ENCODE measurements at places on chromosomes 16 and 17.
A peak's percentile ranks its signal among the peaks of the same experiment; 100 is the strongest.

- no peak for DNase-seq
These were observed 40.0 kb upstream of the CCL1 start for GRCh38 chr17:34403006-34403405.

DNA sequence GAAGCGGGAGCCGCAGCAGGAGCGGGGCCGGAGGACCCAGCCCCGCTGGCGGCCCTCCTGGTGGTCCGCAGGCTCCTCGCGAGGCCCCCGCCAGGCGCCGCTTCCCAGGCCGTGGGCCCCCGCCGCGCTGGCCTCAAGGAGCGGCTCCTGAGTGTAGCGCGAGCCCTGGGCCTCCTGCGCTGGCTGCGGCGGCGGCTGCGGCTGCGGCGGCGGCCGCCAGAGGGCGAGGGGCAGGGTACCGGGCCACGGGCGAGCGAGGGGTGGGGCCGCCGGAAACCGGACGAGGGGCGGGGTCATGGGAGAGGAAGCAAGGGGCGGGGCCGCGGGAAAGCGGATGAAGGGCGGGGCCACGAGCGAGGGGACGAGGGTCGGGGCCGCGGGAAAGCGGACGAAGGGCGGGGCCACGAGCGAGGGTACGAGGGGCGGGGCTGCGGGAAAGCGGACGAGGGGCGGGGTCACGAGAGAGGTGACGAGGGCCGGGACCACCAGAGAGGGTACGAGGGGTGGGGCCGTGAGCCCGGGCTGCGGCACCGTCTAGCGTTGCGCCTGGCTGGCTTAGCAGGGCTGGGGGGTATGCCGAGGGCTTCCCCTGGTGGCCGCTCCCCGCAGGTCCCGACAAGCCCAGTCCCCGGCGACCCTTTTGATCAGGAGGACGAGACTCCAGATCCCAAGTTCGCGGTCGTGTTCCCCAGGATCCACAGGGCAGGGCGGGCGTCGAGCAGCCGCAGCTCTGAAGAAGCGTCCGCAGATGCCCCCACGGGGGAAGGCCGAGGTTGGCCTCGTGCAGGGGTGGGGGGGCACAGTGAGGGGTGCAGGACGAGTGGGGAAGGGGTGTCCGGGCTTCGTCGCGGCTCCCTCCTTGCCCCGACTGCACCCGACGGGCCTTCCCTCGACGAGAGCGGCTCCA, 1.7 kb downstream of the MYO15B start:
- peak; percentile 96 for DNase-seq

DNA sequence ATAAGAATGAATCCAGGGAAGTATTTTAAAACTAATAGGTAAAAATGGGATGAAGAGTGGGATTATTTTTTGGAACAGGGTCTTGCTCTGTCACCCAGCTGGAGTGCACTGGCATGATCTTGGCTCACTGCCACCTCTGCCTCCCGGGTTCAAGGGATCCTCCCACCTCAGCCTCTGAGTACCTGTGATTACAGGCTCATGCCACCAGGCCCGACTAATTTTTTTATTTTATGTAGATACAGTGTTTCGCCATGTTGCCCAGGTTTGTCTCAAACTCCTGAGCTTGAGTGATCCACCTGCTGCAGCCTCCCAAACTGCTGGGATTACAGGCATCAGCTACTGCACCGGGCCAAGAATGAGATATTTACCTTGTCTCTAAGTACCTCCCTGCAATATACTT, 22.1 kb downstream of the NSMCE1 start:
- DNase-seq = no peak

DNA sequence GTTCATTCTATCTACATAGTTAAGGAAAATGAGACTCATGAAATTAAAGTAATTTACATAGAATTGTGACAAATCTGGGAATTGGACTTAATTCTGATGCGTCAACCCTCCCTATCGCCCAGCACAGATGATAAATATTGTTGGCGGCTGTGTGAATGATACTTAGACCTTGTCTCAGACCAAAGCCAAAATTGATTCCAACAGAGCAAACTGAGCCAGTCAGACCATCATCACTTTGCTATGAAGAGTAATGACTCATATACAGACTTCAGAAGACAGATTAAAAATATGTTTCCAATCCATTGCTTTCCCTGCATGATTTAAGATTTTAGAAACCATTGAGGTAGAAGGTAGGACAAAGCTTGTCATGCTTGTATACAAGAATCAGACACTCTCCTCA, 1156.7 kb upstream of the CDH8 start:
- no peak for DNase-seq

DNA sequence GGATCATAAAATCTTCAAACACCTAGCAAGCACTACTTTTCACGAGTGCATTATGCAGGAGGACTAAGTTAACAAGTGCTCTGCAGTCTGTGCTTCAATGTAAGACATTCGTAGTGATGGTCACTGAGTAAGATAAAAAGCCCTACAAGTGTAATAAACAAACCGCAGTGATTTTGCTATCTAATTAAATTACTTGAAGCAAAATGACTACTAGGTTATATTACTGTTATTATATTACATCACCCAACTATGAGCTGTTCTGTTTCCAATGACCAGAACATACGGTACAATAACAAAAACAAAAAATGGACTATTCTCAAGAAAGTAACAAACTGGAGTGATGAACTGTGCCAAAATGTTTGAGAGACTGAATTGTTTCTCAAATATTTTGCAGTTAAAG, 11.2 kb downstream of the KLHL10 start:
- DNase-seq = no peak

All from prostate gland (tissue), 2 donors.